GM23248 (cell line): ENCODE measurements at places on chromosomes 12 and 14.

DNA sequence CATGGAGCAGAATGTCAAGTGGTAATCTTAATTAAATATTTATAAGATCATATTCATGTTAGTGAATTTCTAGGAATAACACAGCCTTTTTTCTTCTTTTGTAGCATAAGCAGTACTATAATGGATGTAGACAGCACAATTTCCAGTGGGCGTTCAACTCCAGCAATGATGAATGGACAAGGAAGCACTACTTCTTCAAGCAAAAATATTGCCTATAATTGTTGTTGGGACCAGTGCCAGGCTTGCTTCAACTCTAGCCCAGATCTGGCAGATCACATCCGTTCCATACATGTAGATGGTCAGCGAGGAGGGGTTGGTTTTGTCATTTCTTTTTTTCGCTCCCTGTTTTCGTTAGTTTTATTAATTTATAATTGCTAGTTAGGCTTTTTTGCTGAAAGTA is 23.1 kb downstream of the AEBP2 start:
- no peak for DNase-seq

DNA sequence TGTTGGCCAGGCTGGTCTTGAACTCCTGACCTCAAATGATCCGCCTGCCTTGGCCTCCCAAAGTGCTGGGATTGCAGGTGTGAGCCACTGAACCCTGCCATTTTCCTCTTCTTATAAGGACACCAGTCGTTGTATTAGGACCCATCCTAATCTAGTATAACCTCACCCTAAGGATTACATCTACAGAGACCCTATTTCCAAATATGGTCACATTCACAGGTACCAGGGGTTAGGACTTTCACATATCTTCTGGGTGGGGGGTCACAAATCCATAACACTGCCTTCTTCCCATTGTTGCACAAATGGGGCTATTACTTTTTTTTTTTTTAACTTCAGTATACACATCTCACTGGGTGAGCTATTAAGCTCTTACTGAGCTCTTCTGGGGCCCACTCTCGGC is 38.6 kb downstream of the ARF6 start:
- no peak for DNase-seq

GRCh38 chr12:131147894-131148293 is 194.2 kb downstream of the ADGRD1 start:
- DNase-seq, result no peak

- DNase-seq, result no peak
These were observed 17.9 kb downstream of the SPRING1 start for GRCh38 chr12:116719731-116720528.

- DNase-seq, result no peak
These were observed 85.1 kb upstream of the NID2 start for GRCh38 chr14:52153939-52154338.

- DNase-seq, result no peak
These were observed 178.8 kb upstream of the MYL2 start for GRCh38 chr12:111099186-111099585.

DNA sequence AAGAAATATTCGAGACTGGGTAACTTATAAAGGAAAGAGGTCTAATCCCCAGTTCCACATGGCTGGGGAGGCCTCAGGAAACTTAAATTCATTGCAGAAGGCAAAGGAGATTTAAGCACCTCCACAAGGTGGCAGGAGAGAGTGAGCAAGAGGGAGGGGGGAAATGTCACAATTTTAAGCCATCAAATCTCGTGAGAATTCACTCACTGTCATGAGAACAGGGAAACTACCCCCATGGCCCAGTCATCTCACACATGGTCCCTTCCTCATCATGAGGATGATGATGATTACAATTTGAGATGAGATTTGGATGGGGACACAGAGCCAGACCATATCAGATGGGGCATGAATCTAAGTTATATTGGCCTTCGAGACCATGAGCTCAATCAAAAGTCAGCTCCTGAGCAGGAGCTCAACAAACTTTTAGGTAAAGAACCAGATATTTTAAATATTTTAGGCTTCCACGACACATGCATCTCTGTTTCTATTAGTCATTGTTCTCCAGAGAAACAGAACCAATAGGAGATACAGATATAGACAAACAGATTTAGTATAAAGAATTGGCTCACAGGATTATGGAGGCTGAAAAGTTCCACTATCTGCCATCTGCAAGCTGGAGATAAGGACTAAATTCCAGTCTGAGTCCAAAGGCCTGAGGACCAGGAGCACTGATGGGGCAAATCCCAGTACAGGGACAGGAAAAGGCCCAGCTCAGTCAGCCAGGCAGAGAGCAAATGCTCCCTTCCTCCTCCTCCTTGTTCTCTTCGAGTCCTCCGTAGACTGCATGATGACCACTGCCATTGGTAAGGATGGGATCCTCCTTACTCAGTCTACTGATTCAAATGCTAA is 24.9 kb downstream of the DGLUCY start:
- DNase-seq, result peak; percentile 48

DNA sequence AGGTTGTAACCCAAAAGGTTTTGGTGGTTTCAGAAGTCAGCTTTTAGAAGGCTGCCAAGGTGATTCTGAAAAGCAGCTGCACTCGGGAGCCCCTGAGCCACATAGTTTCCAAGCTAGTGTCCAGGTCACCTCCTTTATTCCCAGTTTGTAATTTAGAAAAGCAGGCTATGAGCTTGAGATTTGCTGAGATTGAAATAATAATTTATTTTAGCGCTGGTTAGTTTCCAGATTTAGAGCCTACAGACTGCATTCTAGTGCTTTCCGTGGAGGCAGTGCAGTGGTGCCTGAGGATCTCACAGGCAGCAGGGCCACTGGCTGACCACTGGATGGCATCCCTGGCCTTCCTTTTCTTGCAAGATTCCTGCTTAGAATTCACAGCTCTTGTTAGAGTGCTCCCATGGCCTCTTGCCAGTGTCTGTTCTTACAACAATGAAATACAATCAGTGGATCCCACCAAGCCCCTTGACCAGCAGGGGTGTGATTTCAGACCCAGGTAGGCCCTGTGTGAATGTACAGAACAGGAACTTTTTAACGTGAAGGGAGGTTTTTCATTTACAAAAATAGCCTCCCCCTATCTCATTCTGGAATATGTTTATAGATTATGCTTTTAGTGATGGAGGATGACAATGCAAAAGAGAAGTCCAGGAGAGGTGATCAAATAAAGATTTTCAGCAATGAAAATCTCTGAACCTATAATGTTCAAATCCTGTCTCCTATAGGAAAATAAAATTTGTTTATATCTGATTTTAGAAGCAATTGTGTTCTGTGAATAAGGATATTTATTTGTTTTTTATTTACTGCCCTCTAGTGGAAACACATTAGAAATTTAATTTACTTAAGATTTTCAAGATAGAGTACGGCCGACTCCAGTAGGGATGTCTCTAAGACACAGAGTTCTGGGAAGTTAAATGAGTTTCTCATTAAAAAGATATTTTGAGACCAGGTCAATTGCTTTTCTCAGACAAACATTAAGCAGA is 362.1 kb upstream of the STXBP6 start:
- DNase-seq, result peak; percentile 48

DNA sequence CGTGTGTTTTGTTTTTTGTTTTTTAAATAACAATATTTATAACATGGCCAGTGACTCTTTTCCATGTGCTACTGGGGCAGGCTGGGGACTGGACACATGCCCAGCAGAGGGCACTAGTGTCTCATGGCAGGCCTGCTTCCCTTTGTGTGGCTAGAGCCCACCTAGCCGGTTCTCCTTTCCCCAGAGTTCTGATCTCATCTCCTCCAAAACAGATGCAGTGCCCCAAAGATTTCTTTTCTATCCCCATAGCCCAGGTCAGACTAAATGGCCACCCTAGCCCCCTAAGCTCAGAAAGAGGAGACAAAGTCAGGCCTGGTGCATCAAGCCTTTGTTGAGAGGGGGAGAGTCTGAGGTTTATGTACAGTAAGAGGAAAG is 21.2 kb downstream of the PRPF40B start:
- peak; percentile 85 for DNase-seq

DNA sequence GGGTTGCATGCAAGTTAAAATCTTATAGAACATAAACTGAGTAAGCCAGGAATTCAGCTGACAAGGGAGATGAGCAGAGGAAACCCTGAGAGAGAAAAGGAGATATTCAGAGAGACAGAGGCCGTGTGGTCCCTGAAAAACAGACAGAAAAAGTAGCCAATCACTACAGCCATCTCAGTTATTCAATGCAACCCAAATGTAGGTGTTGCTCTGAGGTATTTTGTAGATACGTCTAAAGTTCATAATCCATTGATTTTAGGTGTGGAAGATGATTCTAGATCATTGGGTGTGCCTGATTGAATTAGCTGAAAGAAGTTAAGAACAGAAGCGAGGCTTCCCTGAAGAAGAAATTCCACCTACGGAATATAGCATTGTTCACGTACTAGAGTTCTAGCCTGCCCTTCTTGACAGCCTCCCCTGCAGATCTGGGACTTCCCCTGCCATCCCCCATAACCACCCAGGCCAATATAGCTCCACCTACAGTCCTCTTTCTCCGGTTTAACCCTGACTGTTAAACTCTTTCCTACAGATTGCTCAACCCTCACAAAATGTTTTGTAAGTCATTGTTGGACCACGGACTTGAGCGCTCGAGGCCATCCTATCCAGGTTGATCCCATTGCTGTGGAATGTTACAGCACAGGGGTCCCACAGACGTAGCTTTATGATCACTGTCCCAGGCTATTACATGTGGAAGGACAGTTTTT is 21.7 kb downstream of the AICDA start:
- DNase-seq, result no peak

DNA sequence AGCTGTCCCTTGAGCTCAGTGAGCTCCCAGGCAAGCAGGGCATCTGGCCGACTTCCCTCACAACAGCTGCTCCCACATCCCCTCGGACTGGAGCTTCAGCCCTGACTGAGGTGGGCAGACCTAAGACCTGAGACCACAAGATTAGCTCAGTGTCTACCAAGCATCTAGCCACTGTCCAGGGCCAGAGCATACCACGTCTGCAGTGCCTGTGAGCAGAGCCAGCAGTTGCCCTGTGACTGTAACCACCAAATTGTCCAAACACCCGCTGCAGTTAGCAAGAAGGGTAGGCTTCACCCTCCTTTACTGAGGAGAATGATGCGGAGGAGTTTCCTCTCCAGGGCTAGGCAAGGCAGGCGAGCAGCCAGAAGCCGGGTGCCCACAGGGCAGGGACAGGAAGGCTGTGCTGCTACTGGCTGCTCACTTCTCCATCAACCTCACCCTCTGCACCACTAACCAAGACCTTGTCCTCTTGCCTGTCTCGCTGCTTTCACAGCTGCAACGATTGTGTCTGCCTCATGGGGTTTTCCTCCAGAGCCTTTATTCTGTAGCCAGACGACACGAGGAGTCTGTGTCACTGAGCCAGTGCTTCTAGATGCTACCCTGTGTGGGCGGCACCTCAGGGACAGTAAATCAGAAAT is 53.9 kb downstream of the ANAPC7 start:
- DNase-seq, result no peak

DNA sequence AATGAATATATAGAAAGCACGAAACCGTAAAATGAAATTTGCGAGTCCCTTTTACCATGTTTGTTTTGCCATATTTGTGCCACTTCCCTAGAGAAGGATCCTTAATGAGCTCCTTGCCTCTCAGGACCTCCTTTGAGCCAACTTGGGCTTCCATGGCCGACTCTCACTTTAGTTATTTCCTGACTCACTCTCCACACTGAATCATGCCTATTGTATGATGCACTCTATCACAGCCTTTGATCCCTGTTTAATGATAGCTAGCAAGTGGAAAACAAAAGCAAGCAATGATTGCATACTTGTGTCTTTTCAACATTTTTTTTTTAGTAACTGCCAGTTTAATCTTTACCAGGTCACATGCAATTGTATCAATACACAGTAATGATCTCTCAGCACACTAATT is 153.2 kb downstream of the CCER1 start:
- DNase-seq, result peak; percentile 72

- DNase-seq, result peak; percentile 39
These were observed 8.1 kb downstream of the PNP start for GRCh38 chr14:20477211-20477876.

DNA sequence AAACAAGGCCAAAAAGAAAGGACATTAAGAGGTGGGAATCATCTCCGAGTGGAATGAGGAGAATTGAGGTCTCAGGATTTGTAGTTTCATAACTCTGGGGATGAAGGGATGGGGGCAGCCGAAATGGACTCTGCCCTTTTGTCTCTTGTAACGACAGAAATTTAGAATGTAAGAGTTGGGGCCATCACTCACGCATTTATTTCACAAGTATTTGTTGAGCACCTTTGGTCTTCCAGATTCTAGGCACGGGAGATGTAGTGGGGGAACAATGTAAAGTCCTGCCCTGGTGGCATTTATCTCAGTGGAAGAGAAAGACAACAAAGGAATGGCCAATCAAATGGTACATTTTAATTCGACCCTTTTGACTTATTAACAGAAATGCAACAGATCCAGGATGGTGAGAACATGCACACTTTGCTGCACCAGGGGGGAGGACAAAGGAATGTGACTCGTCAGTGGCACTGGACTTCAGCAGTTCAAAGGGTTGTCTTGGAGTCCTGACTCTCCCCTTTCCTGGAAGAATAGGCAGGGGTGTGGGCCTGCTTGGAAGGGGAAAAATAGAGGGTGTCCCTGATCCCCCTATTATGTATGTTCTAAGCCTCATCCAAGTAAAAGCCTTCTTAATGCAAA is 102.0 kb downstream of the TMEM30B start:
- DNase-seq, result peak; percentile 26

- peak; percentile 72 for DNase-seq
These were observed at the start of gene NTF3 for GRCh38 chr12:5432011-5432400. Gene NTF3, plus strand, starts transcription at chr12:5432108. Its CDS starts 217 bp downstream, at chr12:5432325.
